Left renal pelvis (tissue), 4 donors: ENCODE measurements at places on chromosomes 3 and 15. TPM values are rescaled to one million over a fixed set of nuclear protein-coding genes. Genes with fewer than 3 reads are reported as not detected.

Gene ZNF662
- polyA plus RNA-seq: 30.3 TPM

Gene NME9
- 2.0 TPM for polyA plus RNA-seq

Gene SHC4
- 4.6 TPM for polyA plus RNA-seq

Gene CCDC13
- 1.3 TPM for polyA plus RNA-seq

Gene CFAP92
- 1.7 TPM for polyA plus RNA-seq

Gene CHRD
- polyA plus RNA-seq: 15.6 TPM

Gene ANKRD34C
- 0.04 TPM for polyA plus RNA-seq

- DNase-seq: no peak
Measured at GRCh38 chr15:69748576-69749185, 296.1 kb downstream of the RPLP1 start.

DNA sequence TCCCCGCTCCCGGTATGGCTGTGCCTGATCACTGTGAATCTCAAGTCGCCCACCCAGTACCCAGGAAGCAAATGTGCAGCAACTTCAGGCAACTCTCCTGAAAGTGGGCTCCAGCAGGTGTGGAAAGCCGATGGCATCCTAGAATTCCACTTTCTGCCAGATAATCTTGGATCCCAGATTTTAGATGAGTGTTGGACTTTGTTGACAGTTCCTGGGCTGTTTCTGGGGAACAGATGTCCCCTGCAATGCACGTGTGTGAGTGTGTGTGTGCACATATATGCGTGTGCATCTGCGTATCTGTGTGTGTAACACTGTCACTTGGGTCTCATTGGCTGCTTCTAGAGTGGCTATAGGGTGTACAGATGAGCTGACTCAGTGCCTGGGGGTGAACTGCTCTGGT lies 59.0 kb downstream of the FEM1B start:
- DNase-seq: no peak

GRCh38 chr3:69712269-69712668 lies 27.0 kb upstream of the MITF start:
- DNase-seq: no peak

- DNase-seq: no peak
Measured at GRCh38 chr3:64138046-64138445, 87.2 kb downstream of the PRICKLE2 start.

DNA sequence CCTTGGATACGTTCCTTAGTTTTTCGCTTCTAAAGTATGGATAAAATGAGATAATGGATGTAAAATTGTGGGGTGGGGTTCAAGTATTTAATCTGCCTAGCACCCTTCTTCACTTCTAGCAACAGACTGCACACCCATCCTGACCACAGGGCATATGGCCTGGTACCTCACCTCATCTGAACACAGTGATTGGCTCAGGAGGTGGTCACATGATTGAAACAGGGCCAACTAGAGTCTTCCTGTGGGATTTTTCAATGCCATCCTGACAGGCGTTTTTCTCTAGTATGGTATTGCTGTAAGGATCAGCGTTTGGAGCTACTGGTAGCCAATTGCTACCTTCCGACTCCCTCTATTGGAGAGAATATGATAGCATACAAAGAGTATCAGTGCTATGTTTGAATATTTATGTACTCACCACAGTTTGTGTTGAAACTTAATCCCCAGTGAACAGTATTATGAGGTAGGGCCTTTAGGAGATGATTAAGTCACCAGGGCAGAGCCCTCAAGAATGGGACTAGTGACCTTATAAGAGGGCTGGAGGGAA lies 172.2 kb downstream of the PPM1L start:
- no peak for DNase-seq
